NCI-H524 (cell line): ENCODE measurements at places on chromosomes 7 and 10.

DNA sequence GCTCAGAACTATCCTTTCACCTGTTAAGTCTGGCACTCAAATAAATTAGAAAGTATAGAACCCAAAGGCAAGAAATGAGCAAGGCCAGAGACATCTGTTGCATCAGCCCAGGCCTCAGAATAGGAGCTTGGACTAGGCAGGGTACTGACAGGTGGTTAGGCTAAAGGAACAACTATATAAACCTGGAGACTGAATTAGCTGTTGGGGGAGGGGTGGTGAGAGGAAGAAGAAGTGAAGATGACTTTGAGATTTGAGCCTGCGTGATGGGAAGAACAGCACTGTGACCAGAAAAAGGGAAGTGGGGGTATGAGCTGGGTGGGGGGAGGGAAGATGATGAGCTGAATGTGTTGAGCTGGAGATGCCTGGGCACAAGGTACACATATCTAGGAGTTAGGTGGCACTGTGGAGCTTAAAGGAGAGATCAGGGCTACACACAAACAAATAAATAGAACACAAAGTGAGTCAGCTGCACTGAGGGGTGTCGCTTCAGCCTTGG lies 244.7 kb downstream of the PTEN start:
- no peak for DNase-seq

DNA sequence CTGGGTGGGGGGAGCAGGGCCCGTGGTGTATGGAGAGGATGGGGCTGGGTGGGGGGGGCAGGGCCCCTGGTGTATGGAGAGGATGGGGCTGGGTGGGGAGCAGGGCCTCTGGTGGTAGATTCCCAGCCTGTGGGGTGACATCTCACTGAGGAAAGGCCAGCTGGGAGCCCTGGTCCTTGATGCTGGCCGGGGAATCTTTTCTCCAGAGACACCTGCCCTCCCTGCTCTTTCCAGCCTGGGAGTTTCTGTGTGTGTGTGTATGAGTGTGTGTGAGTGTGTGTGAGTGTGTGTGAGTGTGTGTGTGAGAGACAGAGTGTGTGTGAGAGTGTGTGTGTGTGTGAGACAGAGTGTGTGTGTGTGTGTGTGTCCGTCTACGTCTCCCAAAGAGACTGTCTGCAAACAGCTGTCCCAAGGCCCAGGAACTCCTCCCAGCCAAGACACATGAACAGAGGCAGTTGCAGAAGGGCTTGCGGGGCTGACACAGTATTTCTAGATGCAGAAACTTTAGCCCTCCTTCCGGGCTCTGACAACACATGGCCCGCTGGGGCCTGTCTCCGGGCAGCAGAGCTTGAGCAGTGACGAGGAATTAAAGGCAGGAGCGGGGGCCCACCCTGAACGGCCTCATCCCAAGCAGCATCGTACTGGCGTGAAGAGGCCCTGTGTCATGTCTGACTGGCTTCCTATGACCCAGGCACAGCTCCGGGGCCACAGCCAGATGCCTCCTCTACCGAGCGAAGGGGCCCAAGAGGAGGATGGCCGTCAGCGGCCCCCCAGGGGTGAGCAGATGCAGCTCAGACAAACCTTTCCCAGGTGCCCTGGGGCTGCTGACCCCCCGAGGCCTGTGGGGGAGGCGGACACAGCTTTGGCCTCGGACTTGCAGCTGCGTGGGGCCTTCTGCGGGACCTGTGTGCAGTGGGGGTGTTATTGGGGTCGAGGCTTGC lies 24.3 kb downstream of the FAM20C start:
- no peak for DNase-seq

DNA sequence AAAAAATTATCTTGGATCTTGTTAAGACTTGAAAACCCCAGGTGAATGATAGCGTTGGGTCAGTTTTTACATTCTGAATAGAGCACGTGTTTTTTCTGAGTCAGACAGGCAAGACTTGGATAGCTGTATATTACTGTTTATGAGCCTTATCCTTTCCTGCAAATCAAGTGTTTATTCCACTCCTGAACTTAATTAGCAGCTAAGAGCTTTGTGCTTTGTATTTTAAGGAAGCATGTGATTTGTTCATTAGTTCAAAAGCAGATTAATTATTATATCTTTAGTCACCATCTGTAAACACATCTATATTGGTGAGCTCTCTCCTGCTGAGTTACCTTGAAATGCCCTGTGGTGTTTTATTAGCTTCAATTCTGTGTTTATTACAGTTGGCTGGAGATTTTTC lies 98.6 kb upstream of the PRPS1L1 start:
- DNase-seq, result no peak

GRCh38 chr7:130292682-130293257 lies at the start of gene CPA4:
Gene CPA4, plus strand, starts transcription at chr7:130293161. Its CDS starts 20 bp downstream, at chr7:130293181.
- DNase-seq, result no peak

GRCh38 chr10:71823356-71823755 lies 27.7 kb downstream of the PSAP start:
- no peak for DNase-seq

DNA sequence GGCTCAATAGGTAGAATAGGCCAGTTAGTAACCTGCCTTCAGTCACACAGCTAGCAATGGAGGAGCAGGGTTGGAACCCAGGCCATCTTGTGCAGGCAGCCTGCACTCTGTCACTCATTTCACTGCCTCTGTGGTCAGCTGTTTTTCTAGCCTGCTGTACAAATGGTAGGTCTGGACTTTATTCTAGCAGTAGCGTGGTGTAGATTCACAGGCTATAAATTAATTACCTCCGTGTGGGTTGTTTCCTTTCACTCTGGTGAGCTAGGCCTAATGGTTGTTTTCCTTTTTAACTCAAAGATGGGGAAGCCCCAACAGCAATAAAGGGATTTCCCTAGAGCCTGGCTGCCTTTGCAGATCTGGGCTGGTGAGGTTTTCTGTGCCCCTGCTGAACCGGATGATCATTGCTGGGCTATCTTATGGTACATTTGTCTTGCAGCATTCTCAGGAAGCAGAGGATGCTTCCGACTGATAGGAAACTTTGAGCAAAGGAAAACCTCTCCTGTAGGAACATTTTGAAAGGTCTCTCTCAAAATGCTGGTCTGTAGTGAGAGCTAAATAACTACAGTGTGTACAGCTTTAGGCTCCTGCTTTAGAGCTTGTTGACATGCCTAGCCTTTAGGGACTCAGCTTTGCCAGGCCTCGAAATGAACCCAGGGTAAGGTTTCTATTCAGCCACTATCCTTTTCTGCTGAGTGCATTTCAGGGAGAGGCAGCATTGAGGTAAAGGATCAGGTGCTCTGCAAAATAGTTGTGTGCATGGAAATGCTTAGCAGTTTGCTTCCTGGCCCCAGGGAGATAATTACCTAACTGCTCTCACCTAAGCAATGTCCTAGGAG lies 157.4 kb downstream of the ST7 start:
- DNase-seq, result no peak

DNA sequence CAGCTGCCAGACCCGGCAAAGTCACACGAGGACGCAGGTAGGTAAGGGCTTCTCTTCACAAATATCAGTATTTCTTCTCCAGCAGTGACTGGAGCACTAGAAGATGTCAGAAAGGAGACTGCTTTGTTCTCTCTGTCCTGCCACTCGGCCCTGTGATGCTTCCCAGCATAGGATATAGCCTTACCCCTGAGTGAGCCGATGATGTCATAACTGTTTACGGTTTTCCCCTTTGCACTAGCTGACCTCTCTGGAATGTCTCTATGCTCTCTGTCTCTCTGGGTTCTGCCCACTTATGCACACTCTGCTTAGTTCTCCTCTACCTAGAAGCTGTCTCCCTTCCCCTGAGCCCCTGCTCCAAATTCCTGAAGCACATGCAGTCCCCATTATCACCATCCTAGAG lies 167.5 kb upstream of the PODXL start:
- no peak for DNase-seq

- DNase-seq, result no peak
Measured at GRCh38 chr7:157517782-157518513, 181.1 kb downstream of the DNAJB6 start.

DNA sequence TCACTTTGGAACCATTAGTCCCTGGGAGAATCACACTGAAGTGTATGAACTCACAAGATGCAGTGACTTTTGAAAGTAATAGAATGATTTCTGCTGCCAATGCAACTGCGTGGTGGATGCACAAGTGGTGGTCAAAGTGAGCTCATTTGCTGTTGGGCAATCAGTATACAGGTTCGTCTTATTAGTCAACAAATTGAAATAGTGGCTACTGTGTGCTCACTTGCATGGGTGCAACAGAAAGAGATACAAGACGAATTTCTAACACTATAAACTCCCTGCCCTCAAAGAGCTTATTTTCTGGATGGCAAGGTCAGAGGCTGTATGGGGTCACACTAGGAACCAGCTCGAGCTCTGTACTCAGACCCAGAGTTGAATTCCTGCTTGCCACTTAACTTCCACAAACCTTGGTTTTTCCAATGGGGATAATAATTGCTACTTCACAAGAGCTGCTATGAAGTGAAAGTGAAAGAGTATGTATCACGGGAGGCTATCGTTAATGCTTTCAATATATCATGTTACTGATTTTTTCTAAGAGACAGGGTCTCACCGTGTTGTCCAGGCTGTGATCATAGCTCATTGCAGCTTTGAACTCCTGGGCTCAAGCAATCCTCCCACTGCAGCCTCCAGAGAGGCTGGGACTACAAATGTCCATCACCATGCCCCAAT lies 8.3 kb upstream of the BCL7B start:
- no peak for DNase-seq

- DNase-seq, result no peak
Measured at GRCh38 chr7:123348690-123349089, 148.9 kb upstream of the SLC13A1 start.

GRCh38 chr7:47304727-47305719 lies 276.9 kb downstream of the TNS3 start:
- DNase-seq, result no peak

DNA sequence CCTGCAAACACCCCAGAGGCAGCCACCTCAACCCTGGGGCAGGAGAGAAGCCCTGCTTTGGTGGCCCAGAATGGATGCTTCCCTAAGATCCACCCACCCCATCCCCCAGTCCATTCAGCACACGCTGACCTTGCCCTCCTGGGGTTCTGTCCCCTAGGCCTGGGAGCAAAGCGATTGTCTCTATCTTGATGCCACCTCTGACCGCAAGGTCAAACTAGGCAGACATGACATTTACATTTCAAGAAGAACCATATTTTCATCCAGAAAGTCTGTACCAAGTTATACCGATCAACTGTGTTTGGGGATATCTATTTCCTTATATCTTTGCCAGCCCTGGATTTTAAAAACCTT lies 23.0 kb downstream of the MAT1A start:
- DNase-seq, result no peak

GRCh38 chr10:58651040-58651439 lies 138.4 kb downstream of the BICC1 start:
- no peak for DNase-seq

- DNase-seq, result no peak
Measured at GRCh38 chr10:128860574-128860973, 606.5 kb upstream of the MGMT start.

DNA sequence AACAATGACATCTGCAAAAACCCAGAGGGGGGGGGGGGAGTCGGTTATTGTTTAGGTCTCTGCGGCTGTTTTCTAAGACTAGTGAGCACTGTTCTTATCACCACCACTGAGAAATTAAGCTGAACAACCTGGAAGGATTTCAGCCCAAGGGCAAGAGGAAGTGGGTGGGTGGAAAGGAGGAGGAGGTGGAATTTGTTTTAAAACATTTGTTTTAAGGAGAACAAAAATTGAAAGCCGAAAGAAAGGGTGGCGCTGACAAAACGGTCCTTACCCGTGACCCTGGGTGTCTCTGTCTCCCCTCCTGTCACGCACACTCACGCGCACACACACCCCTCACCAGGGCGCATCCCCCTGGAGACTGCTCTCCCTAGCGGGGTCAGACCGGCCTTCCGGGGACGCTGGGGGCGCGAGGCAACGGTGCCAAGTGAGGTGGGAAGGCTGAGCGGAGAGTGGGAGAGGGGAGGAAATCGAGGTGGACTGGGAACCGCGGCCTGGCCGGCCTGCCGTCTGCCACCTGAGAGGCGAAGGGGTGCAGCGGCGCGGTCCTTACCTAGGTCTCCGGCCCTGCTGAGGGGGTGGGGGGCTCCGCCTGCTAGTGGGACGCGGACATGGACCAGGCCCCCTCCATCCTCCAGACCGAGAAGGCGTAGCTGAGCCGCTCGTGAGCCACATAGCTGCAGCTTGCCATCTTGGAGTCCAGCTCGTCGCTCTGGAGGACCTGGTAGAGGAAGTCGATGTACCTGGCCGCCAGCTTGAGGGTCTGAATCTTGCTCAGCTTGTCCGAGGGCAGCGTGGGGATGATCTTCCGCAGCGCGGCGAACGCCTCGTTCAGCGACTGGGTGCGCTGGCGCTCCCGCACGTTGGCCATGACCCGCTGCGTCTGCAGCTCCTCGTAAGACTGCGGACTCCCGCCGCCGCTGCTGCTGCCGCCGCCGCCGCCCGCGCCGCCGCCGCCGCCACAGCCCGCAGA lies 1.0 kb downstream of the TWIST1 start:
- DNase-seq, result peak; percentile 10

DNA sequence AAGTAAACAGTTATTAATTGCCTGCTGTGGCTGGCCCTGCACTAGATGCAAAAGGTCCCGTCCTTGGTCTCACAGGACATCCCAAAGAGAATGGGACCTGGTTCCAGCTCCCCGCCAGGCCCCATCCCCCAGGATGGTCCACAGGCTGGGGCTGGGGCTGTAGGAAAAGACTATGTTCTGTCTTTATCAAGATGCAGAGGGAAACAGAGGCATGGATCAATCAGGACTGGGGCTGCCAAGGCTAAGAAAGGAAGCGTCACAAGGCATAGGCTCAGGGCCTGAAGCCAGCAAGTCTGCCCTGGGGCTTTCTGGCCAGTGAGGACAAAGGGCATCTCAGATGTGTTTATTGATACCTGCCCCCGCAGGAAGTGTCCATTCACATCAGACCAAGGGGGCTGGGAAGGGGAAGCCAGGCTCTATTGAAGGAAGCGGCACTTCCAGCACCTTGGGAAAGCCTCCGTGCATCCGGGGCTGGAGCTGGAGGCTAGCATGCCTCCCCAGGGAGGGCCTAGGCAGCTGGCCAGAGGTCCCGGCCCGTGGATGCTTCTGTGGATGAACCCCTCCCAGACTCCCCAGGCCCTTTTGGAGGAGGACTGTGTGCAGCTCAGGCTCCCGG lies 5.8 kb downstream of the VSIR start:
- no peak for DNase-seq

DNA sequence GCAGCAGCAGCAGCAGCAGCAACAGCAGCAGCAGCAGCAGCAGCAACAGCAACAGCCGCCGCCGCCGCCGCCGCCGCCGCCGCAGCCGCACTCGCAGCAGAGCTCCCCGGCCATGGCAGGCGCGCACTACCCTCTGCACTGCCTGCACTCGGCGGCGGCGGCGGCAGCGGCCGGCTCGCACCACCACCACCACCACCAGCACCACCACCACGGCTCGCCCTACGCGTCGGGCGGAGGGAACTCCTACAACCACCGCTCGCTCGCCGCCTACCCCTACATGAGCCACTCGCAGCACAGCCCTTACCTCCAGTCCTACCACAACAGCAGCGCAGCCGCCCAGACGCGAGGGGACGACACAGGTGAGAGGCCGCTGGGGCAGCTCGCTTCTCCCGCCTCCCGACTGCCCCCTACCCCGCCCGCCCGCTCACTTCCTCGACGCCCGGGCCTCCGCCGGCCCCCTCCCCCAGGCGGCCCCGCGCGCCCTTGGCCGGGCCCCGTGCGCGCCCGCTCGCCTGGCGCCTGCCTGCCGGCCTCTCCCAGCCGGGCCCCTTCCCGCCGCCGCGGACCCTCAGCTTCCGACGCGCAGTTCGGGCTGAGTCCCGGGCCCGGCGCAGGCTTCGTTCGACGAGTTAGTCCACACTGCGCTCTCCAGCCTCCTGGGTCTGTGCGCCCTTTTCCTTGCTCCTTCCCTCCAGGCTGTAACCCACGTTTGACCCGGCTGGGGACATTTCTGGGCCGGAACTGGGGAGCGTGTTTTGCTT lies 882 bp downstream of the DLX6 start:
- no peak for DNase-seq
